ENCODE measurements at places on chromosomes 4 and X.

DNA sequence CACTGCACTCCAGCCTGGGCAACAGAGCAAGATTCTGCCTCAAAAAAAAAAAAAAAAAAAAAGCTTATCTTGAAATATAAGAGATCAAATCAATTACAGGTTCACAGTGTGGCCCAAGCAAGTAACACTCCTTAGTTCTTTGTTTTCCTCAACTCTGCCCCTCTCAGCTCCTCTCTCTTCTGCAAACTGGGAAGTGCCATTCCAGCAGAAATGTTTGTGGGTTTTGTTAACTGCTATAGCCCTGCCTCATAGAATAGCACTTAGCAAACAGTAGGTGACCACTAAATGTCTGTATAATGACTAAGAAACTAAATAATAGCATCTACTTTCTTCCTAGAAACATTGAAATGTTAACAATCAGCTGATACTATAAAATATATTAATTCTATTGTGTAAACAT lies 160.0 kb upstream of the NAP1L5 start:
- DNase-seq = no peak

- DNase-seq = no peak
These were observed 183.4 kb downstream of the SPRY1 start for GRCh38 chr4:123579961-123580360.

- no peak for DNase-seq
These were observed 37.8 kb downstream of the ACSL1 start for GRCh38 chr4:184787766-184788503.

GRCh38 chrX:70504772-70505450 lies 60.3 kb downstream of the DLG3 start:
- DNase-seq = no peak

GRCh38 chr4:94256828-94257227 lies 49.2 kb downstream of the SMARCAD1 start:
- DNase-seq = no peak

- no peak for DNase-seq
These were observed 11.2 kb downstream of the SLC25A6 start for GRCh38 chrX:1380672-1381233.

DNA sequence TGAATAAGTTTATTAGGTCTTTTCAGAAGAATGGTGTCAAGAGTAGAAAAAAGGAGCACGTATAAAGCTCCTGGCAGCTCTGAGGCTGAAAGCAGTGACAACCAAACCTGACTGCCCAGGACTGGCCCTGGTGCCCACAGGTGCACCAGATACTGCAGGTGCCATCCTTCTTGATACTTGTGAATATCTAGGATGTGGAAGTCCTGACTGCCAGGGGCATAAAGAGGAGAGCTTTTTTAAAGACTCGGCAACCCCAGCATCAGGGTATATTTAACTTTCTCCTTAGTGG lies 60.7 kb downstream of the TMEM150C start:
- no peak for DNase-seq

GRCh38 chr4:55742655-55743202 lies 76.9 kb upstream of the EXOC1L start:
- no peak for DNase-seq

- DNase-seq = no peak
These were observed 29.1 kb downstream of the STAG2 start for GRCh38 chrX:123990602-123991001.

DNA sequence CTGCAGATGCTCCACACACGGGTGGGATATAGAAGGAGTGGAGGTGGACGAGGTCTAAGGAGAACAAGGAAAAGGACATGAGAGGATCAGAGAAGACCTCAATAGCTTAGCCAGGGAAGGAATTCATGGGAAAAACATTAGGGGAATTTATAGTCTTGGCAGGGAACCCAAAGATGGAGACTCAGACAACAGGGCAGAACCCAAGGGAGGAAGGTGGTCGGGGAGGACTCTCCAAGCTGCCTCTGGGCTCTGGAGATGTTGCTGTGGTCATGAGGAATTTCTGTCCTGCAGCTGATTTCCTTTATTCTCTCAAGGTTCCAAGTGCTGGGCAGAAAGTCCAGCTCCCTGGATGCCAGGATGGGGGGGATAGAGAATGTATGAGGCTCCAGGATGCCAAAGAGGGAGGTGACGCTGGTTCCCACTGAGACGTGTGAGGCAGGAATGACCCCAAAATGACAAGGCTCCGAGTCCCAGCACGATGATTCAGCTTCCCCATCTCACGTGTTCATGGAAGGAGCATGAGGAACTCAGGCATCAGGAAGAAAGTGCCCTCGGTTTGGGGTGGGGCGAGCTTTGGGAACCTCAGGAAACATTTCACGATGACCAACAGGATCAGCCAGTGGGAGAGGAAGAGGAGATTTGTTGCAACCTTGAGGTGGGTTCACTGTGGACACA lies 57.0 kb upstream of the PPP2R3B start:
- DNase-seq = no peak

DNA sequence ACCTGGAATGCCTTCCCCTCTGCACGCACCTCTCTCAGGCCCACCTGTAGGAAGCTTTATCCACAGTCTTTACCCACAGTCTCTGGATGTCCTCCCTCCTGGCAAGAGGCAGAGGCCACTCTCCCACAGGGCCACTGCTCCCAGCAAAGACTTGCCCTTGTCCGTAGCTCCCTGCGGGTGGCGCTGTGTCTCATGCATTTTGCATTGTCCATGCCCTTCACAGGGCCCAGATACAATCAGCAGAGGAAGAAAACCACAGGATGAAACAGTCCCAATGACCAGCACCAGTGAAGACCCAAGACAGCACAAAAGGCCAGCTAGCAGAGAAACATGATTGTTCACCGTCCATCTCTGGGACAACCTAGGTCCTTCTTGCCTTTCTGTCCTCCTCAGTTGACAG lies 2.1 kb upstream of the NSG1 start:
- no peak for DNase-seq

DNA sequence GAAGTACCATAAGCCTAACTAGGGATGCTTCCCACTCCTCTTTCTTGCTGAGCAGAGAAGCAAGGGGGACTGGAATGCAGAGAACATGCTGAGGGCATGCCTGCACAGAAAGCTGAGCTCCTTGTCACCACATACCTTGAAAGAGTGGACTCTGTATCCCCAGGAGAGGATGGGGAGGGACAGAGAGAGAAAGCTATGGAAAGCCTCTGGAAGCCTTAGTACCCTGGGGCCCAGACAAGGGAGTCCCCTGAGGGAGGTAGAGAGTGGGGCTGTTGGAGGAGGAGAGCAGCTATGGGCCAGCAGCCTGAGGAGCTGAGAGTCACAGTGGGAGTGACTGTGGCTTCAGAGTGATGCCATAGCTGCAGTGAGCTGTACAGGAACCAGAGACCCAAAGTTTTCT lies 77.9 kb downstream of the RTL9 start:
- no peak for DNase-seq

DNA sequence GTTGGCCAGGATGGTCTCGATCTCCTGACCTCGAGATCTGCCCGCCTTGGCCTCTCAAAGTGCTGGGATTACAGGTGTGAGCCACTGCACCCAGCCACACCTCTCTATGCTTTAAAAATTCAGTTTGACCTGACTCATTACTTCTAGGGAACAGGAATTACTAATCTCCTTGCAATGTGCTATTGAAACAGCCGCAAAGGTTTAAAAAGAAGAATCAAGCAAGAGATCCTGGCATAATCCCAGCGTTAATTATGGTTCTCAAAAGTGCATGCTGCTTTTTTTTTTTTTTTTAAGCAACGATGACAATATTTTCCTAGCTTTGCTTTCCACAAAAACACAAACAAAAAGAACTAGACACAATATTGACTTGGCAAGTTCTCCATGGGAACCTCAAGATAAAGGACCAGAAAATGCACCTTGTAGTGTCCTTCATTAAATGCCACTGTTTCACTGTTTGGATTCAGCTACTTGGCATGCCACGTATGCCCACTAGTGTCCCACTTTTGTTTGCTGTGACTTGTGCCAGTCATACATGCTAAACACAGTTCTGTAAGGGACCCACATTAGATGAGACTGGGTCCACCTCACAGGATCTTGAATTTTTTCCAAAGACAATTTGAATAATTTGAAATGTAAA lies 112.6 kb upstream of the PPARGC1A start:
- DNase-seq = no peak

GRCh38 chrX:57178605-57179004 lies 41.4 kb upstream of the SPIN2A start:
- no peak for DNase-seq

DNA sequence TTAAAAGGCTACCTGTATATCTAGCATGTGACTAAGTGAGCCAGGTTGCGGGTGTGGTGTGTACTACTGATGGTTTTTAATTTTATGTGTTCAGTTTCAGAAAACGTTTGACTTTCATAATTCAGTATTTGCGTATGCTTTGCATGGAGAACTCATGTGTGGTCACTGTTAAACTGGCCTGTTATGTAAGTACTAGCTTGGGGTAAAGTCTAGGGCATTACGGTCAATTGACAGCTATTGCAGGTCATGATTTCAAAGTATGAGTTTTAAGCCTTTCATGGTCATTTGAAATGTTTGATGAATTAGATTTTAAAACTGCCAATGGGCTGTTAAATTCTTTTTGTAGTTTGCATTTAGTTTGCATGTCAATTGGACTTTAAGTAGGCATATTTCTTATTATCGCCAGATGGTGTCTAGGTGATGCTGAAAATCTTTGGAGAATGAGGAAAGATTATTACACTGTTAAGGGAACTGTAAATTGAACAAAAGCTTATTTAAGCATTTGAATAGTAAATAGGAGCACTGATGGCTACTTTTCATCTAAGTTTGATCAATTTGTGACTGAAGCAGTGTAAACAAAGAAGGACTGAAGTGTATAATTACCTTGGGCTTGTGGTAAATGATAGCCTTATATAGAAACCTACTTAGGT lies 563.4 kb downstream of the DACH2 start:
- DNase-seq = no peak

DNA sequence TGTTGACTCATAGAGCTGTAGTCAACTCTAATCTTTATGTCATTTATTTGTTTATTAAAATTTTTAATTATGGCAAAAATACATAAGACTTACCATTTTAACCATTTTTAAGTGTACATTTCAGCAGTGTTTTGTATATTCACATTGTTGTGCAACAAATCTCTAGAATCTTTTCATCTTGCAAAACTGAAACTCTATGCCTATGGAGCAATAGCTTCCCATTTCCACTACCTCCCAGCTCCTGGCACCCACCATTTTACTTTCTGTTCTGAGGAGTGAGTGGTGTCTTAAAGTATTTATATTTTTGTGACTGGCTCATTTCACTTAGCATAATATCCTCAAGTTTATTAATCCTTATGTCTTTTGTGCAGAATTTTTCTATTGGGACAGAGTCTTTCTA lies 181.0 kb downstream of the GPAT3 start:
- no peak for DNase-seq

- no peak for DNase-seq
These were observed 55.0 kb upstream of the MORC4 start for GRCh38 chrX:107054978-107055377.

- DNase-seq = no peak
These were observed 38.7 kb downstream of the AASDH start for GRCh38 chr4:56348576-56348975.

- no peak for DNase-seq
These were observed 312.2 kb downstream of the GALNTL6 start for GRCh38 chr4:172125443-172125842.

DNA sequence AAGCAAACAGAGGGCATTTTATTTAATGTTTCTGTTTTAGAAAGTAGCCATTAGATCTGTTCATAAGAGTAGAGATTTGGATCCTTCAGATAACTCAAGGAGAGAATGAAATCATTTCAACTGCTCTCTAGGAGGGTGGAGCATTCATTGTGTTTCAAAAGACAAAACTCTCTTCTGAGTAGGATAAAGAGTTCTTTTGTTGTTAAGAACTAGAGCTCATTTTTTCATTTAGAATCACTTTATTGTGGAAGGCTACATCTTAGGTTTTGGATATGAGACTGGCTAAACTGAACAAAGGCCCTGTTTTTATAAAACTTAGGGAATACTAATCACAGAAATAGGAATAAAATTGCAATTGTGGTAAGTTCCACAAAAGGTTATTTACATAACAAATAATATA lies 193.9 kb upstream of the PCDH10 start:
- DNase-seq = no peak

DNA sequence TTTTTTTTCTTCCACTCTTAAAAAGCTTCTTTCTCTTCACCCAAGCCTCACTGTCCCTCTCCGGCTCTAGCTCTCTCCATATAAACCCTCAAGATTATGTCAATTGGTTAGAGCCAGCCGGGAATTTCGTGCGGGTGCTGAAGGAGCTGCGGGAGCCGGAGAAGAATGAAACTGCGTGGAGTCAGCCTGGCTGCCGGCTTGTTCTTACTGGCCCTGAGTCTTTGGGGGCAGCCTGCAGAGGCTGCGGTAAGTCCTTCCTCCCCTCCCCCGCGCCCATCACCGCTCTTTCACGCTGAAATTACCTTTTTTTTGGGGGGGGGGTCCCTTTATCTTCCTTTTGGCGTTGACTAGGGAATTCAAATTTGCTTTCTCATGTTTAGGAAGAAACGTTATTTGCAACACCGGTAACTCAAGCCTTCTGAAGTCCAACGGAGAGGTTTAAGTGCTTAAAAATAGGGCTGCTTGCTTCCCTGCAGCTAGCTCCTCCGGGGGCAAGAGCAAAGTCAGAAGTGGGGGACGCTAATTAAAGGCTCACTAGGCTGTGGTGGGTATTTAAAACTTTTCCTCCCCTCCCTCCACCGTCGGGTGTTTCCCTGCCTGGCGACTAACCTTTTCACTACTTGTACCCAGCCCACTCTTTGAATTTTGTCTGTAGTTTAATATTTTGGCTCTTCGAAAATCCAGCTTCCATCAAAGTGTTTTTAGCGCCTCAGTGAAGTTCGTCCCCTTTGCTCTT lies 491 bp downstream of the COL4A5 start:
- no peak for DNase-seq

DNA sequence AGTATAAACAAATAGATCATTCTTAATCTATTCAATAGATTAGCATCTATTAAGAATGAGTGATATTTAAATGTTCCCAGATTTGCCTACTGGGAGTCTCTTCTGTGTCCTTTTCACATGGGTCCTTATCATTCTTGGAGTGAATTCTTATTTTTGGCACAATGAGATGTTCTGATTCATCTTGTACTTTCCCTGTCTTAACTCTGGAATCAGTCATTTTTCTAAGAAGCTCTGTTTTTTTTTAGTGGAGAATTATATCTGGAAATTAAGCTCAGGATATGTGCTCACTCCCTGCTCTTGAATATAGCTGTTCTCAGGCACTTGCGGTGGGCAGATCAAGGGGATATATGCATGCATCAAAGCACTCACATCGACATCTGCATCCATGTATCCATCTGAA lies 625.3 kb upstream of the HS3ST1 start:
- DNase-seq = no peak

GRCh38 chrX:150848914-150849365 lies 49.5 kb downstream of the CD99L2 start:
- DNase-seq = no peak

Measured in activated CD8-positive, alpha-beta memory T cell treated with anti-CD3 and anti-CD28 coated beads for 1 hour (primary cell).